Omental fat pad (tissue), 4 donors: ENCODE measurements at places on chromosomes 2 and 18.

DNA sequence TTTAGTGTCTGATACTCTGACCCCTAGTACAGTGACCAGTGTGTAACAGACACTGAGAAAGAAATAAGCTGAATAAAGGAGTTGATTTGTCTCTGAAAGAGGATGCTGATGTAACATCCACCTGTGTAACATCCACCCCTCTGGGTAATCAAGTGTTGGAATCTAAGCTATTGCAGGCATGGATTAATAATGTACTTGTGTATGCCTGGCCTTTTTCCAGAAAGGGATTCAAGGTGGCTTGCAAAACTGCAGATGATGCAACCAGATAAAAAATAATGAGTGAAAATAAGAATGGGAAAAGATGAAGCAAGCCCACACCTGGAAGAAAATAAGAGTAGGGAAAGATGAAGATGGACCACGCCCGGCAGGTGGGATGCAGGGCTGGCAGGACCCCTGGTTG lies 48.2 kb upstream of the FOXI3 start:
- DNase-seq: no peak

- no peak for DNase-seq
These were observed 148.5 kb downstream of the GFPT1 start for GRCh38 chr2:69238449-69239031.

DNA sequence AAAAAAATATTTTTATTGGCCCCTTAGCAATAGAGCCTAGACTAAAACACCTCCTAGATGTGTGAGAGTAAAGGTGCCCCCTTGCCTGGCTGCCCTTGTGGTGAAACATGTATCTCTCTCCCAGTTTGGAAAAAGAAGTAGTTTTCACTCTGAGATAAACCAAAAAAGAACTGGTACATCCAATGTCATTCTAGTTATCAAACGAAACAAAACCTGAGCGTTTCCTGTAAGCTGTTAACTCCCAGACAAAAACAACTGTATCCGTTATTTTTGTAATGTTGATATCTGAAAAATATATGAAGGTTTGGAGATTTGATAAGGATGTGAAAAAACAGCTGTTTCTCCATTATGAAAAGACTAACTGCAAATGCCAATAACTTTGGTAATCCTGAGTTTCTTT lies 24.3 kb downstream of the HEATR5B start:
- no peak for DNase-seq

GRCh38 chr2:209773377-209773776 lies 1.7 kb downstream of the UNC80 start:
- no peak for DNase-seq

DNA sequence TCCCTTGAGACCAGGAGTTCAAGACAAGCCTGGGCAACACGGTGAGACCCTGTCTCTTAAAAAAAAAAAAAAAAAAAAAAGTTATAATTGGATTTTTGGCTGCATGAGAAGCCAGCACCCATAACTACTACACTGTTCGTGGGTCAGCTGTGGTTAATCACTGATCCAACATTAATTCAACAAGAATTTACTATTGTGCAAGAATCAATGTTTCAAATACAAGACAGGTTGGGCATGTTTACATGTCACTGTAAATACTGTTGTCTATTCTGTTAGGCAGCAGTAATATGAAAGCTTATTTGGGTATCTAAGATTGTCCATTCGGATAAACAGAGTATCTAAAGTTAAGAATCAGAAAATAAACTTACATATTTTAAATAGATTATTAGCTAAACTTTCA lies 62.3 kb downstream of the ESCO1 start:
- no peak for DNase-seq

DNA sequence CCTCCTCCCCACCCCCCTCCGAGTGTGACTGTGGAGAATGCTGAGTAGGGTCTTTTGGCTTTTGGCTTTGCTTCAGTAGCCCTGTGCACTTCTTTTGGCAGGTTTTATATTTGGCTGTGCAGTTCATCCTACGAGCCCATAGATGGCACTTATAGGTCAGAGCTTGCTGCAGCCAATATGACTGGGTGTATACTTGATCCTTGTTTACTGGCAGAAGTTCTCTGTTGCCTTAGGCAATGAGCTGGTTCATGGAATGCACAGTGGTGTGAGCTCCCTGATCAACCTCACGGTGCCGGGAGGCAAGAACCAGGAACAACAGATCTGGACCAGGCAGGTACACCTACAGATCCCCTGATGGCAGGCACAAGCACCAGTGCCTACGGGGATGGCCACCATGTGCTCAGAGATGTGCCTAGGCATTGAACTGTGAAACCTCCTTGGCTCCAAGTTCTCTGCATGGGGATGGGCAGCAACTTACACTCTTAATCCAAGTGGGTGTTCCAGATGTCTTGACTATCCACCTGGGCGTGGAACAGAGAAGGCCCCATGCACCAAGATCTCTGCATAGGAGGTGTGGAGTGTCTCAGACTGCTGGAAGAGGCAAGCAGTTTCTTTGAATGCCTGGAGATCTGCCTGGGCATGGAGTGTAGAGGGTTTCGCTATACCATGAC lies 190.4 kb downstream of the KIAA1328 start:
- no peak for DNase-seq

GRCh38 chr2:201228271-201228911 lies 31.9 kb upstream of the CASP8 start:
- no peak for DNase-seq

- no peak for DNase-seq
These were observed 90.9 kb downstream of the SP3 start for GRCh38 chr2:173874003-173874893.

GRCh38 chr18:25457601-25458000 lies 105.6 kb upstream of the ZNF521 start:
- DNase-seq: no peak

DNA sequence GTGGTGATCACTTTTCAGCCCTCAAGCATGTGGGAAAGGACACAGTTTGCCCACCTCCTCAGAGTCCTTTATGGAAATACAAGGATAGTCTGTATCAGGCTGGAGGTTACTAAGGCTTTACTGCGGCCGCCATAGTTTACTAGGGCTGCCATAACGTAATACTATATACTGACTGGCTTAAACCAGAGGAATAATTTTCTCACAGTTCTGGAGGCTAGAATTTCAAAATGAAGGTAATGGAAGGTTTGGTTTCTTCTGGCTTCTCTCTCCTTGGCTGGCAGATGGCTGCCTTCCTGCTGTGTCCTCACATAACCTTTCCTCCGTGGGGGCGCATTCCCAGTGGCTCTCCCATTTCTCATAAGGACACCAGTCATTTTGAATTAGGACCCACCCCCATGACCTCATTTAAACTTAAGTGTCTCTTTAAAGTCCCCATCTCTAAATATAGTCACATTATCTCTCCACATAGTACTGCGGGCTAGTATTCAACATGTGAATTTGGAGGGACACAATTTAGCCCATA lies 12.5 kb upstream of the ATIC start:
- no peak for DNase-seq

DNA sequence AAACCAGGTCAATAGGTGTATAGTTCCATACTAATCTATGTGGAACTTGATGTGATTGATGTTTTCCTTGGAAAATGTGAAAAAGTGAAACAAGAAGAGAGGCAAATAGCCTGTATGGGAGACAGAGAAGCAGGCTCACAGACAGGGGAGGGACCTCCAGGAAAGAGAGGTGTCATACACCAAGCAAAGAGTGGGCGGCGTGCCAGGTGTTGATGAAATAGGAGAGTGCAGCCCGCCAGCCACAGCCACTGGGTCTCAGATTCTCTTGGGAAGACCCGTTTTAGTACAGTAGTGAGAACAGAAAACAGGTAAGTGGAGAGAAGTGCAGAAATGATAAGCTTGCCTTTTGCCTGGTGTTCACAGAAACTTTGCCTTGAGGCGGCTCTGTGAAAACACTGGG lies 301.9 kb downstream of the ZNF407 start:
- DNase-seq: no peak

DNA sequence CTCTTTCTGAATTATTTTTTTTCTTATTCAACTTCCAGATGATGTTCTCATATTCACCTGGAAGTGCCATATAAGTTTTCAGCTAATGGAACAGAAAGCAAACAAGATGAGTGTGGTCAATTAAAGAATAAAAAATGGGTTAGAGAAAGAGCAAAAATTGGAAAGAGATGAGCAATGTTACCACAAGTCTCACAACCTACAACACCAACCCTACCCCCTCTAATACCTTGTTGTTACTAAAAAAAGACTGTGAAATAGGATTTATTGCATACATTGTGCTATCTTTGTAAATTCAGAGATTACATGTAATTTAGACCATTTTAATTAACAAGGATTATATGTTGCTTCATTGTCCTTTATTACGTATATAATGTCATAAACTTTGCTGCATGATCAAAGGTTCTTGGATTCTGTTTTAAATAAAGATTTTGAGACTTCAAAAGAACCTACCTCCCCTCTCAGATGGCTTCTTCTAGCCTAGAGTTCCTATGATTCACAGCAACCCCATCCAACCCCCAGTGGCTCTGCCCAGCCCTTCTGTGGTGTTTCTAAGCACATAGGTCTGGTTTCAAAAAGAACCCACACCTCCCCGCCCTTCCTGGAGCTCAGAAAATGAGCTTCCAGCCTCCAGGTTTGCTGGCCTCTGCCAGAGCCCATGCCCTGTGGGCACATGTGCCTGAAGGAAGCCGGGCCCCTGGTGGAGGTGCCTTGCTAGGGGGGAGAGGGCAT lies 24.7 kb downstream of the LGALSL start:
- no peak for DNase-seq

DNA sequence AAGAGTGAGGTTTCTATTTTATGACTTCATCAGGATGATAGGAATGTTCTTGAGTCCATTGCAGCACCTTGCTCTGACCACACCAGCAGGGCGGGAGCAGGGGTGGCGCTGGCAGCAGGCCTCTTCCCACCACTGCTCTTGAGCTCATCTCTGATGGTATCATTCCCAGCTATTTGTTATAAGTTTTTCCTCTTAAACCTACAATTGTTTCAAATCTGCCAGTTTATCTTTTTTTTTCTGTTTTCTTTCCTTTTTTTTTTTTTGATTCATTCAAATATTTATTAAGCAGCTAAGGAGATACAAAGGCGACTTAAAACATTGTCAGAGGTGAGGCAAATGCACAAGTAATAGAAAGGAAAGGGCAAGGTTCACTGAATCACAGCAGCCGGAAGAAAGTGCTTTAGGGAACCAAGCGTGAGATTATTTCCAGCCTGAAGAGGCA lies 28.7 kb downstream of the NIFK start:
- DNase-seq: no peak

GRCh38 chr18:54923339-54923956 lies 35.8 kb downstream of the CCDC68 start:
- no peak for DNase-seq

DNA sequence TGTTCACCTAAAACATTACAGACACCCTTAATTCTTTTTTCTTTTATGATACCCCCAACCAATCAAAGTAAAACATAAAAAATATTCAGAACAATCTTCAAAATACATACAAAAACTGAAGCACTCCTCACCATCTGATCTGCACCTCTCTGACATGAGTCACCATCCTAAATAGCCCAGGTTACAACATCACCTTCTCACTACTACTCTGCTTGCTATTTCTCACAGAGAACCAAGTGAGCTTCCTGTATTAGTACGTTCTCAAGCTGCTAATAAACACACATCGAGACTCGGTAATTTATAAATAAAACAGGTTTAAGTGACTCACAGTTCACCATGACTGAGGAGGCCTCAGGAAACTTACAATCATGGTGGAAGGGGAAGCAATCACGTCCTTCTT lies 183.5 kb downstream of the CBLN2 start:
- DNase-seq: no peak
